NK-92 treated with Interleukin-12 subunit alpha and Interleukin-12 subunit beta, amount 100 ng/mL, for 24 hours (cell line): ENCODE measurements at places on chromosomes 1 and 21.

- no peak for DNase-seq
These were observed 116.7 kb downstream of the CDC7 start for GRCh38 chr1:91617285-91617765.

- no peak for DNase-seq
These were observed 194.3 kb upstream of the CAMK1G start for GRCh38 chr1:209389258-209389657.

DNA sequence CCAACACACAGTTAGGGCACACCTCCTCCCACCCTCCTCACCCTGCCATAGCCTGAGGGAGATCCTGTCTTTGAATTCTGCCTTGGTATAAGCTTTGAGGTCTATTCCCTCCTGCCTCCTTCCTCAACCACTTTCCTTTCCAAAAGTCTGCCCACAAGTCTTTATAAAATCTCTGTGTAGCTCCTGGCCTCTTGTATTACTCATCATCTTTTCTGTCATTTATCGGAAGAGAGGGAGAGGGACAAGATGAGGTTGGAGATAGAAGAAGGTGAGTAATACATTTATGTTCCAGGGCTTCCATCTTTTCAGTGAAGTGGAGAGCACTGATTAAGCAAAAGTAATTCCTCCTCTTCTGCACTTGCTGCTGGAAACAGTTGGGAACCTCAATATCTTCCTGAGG is 30.5 kb upstream of the EFCAB14 start:
- no peak for DNase-seq

DNA sequence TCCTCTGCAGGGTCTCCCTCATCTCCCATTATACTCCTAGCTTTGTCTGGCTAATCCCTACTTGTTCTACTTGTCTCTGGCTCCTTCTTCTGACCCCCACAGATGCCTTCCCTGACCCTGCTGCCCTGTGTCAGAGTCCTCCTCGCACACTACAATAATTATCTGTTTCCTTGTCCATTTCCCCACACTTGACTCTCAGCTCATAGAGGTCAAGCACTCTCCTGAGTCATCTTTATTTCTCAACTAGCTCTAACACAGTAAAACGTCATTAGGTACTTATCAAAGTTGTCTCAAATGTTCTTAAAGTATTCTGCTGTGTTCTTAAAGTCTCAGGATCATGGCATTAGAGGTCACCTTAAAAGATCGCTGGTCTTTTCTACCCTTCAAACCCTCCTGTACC is 47.1 kb downstream of the C8A start:
- DNase-seq: no peak

GRCh38 chr21:28971171-28971570 is 21.5 kb downstream of the LTN1 start:
- no peak for DNase-seq

DNA sequence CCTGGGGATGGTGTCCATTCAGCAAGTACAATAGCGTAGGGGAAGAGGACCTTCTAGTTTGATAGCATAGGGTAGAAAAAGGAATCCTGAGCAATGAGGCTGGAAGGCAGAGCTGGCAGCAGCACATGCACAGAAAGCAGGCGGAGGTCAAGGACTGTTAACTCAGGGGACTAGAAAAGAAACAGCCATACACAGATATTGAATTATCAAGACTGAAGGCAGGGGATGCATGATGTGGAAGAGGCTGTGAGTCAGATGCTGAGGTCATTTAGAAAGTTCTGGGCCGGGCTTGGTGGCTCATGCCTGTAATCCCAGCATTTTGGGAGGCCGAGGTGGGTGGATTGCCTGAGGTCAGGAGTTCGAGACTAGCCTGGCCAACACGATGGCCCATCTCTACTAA is 65.6 kb downstream of the OPTC start:
- DNase-seq: no peak

- DNase-seq: no peak
These were observed 144.5 kb upstream of the L1TD1 start for GRCh38 chr1:62050165-62050564.

DNA sequence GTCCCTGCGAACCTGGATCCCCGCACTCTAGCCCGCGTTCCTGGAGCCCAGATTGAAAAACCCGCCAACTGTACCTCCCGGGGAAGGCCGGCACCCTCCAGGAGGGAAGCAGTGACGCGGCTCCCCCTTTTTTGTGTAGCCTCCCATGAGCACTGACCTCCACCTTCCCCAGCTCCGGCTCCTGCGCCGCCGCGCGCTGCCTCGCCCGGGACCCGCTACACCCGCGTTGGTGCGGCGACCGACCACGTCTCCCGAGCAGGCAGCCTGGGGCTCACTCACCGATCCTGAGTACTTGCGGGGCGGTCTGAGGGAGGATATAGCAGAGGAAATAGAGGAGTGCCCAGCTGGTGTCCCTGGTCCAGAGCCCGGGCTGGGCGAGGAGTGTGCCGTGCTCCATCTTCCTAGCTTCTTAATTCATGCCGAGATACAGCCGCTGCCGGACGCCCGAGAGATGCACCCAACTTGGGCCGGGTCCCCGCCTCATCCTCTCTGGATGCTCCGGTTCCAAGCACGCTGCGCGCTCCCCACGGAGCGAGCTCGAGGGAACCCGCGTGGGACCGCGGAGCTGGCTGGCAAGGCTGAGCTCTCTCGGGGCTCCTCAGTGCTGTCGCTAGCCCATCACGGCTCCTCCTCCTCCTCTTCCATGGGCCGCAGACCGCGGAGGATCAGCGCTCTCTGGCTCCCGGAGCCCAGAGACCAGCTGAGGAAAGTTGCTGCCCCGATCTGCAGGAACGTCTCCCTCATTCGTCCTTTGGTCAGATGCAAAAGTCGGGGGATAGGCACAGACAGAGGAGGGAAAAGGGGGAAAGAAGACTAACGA is 482 bp downstream of the GRIK1 start:
- DNase-seq: no peak

DNA sequence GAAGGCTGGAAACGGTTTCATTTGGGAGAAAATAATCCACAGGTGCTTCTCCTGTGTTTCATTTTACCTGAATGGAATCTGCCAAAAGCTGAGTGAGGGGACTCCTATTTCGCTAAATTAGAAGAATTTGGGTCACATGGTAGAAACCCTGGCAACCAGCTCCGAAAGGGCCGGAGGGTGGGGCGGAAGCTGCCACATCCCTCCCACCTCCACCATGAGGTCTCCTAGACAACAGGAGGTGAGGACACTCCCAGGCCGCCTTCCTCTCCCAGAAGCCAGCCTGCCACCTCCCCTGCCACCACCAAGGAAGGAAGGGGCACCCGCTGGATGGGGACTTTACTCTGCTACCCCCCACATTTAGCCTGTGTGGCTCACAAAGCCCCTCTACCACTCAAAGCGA is 199.9 kb upstream of the ZC3H12A start:
- no peak for DNase-seq

DNA sequence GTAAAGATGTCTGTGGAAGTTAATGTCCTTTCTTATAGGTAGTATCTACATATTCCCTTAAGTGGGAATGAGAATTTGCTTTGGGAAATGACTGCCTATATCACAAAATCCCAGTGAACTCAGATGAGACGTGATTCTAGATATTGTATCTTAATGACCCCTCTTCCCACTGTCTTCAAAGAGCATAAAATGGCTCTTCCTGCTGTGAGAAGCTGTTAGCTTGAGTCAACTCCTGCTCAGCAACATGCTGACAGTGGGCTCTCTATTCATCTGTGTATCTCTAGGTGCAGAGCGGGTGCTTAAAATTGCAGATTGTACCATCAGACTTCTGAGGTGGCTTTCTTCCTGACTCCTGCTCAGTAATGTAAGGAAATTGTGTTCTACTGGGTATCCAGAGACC is 100.6 kb downstream of the SPAG17 start:
- no peak for DNase-seq

DNA sequence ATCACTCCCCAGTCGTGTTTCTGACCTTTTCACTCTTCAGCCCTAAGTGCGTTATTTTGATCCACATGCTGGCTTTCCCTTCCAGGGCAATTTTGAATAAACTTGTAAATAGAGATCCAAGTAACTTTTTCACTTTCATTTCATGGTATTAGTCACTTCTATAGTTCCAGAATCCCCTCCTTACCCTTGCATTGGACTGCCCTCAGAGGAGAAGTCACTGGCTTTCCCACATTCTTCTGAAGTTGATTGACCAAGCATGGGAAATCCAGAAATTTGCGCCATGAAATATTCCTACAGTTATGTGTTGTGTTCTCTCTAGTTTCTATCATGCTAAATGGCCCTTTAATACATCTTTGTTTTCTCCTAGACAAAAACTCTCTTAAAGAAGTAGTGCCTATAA is 177.3 kb upstream of the GORAB start:
- no peak for DNase-seq

GRCh38 chr1:183808296-183809027 is 3.5 kb downstream of the RGL1 start:
- no peak for DNase-seq

- no peak for DNase-seq
These were observed 760.2 kb downstream of the PLA2G4A start for GRCh38 chr1:187588917-187589316.

DNA sequence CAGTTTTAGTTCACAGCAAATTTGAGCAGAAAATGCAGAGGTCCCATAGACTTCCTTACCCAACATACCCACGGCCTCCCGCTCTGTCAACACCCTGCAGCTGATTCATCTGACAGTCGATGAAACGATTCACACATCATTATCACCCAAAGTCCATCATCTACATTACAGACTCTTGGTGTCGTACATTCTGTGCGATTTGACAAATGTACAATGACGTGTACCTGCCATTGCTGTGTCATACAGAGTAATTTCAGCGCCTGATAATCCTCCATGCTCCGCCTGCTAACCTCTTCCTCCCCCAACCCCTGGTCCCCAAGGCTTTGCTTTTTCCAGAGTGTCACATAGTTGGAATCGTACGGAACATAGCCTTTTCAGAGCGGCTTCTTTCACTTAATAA is 94.7 kb upstream of the SLC25A33 start:
- no peak for DNase-seq

DNA sequence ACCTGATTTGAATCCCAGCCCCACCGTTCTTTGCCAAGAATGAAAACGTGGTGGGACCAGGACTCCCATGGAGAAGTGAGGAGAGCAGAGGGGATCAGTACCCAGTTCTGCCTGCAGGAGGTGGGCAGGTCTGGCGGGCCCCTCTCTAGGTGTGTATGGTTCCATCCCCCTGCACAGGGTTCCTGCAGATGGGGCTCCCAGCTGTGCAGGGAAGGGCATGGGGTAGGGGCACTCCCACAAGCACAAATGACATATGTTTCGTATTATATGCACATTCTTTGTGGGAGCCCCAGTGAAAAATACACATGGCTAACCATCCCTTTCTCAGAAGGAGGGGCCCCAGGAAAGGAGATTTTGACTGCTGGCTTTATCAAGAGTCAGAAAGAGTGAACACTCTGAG is 144.6 kb downstream of the PLPP3 start:
- no peak for DNase-seq

DNA sequence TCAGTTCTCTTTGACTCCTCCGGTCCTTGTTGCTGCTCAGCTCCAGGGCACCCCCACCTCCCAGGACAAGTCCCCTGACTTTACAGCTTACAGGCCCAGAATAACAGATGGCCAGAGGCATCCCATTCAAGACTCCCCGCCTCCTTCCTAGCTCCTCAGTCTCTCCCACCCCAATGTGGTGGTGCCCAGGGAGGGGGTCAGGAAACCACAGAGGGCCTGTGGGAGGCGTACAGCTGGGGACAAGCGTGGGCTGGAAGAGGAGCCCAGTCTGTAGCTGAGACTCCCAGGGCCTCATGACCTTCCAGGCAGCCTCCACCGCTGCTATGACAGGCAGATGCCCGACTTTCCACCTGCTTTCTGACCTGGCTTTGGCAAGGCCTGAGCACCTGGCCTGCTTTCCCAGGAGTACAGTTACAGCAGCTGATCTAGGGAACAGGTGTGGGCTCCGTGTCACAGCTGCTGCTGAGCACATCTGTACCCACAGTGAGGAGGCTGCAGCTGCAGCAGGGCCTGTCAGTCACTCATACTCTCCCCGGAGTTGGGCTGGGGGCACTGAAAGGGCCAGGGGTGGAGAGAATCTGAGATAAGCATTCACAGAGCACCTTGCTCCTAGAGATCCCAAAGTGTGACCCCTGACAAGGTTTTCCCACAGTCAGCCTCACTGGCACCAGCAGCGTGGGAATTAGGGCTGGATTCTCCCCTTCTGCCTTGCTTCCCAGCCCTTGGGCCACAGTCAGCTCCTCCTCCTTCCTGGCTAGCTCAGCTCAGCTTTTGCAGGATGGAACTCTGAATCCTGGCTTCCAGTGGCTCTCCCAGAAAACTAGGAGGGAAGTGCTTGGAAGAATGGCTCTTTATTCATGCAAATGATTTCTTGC is 7.1 kb upstream of the NAV1 start:
- no peak for DNase-seq

DNA sequence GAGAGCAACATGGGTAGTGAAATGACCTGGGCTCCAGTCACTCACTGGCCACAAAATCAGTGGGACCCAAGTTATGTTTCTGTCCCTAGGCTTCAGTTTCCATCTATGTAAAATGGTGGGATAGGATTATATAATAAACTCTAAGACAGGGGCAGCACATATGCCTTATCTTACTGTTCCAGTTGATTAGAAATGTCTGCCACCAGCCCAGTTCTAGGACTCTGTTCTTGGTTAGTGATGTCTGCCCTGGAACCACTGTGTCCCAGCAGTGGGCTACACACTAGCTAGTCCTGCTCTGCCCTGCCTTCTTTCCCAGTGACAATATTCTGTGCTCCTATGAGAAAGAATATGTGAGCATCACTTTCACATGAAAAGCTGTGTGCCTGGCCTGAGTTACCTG is 138.3 kb downstream of the PCNX2 start:
- no peak for DNase-seq
